ENCODE measurements at places on chromosomes 1 and 21.

DNA sequence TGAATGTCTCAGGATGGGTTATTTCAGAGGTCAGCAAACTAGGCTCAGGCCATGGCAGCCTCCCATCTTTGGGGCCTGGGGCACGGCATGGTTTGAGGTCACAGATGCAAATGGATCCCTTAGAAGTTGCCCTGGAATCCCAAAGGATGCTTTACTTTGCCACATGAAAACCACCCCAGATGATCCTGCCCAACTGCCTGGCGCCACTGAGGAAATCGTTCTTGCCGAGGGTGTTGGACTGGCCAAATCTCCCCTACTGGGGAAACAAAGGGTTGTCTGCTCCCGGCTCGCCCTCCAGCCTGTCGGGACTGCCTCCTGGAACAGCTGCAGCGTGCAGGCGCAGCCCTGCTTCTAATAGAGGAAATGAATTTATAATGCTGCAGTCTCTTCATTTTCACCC is 173.0 kb upstream of the LMO4 start:
- no peak for DNase-seq

DNA sequence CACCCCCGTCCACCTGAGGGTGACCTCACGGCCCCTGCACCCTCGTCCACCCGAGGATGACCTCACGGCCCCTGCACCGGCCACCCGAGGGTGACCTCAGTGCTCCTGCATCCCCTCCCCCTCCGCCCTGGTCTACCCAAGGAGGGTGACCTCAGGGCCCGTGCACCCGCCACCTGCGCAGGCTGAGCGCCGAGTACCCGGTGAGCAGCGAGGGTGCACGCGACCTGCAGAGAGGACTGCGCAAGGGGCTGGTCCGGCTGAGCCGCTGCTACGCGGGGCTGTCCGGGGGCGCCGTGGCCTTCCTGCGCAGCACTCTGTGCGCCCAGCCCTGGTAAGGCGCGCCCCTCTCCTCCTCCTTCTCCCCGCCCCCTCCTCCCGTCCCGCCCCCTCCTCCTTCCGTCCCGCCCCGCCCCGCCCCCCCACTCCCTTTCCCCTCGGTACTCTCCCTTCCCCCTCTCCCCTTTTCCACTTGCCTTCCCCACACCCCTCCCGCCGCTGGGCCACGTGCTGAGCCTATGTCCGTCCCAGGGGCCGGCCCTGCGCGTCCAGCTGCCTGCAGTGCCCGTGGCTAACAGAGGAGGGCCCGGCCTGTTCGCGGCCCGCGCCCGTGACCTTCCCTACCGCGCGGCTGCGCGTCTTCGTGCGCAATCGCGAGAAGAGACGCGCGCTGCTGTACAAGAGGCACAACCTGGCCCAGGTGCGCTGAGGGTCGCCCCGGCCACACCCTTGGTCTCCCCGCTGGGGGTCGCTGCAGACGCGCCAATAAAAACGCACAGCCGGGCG is 28.4 kb downstream of the TRIM11 start:
- DNase-seq = peak; percentile 87

DNA sequence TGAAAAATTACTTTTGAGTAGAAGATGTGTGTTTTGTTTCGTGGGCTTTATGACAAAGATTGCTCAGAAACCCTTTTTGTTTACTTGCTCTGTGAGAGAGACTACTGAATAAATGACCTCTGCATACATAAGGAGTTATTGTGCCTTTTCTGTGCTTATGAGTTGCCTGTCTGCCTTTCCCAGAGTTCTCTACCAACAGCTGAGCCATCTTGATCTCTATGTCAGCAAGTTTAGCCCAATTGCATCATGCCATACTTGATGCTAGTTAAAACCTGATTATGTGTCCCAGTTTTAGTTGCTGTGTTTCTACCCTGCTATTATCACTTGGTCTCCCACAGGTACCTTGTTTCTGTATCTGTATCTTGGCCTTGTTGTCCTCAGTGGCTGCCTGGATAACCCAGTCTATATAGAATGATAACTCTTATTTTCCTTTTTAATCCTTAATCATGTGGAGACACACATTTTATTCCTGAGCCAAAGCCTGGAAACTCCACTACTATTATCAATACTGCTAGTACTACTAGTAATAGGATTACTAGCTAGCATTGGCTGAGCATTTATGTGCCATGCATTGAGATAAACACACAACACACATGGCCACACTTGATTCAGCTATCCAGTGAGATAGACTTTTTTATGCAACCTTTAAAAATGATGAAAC is 28.7 kb upstream of the GNG12 start:
- DNase-seq = no peak

GRCh38 chr1:172203135-172203823 is 217.2 kb upstream of the C1orf105 start:
- no peak for DNase-seq

DNA sequence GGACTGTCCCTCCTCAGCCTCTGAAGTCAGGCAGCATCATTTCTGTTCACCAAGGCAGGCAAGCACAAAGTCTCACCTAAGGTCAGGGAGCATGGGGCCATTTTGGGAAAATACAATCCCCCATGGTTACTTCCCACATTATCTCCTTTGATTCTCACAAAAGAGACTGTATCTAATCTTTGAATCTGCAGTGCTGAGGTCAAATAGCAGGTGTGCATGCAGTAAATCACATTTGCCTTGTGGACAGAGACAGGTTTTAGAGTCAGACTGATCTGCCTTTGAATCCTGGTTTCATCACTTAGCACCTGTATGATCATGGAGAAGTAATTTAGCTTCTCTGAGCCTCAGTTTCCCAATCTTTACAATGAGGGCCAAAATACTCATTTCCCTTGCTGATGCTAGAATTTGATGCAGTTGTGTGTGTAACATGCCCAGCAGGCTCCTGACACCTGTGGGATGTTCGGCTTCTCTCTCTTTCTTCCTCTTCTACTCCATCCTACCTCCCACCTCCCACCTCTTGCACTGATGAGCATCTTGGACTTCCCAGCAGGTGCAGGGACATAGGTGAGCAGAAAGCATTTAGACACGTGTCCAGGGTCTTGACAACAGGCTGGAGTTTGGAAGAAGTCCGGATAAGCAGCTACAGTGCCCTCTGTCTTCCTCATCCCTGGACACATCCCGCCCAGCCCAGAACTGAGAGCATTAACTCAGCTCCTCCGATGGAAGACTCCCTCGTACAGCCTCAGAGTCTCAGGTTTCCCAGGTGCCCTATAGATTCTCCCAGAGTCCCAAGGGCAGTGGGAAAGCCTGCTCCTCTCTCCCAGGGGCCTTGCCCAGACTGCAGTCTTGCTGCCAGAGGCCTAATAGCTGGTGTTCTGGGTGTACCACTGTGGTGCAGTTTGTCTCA is 18.9 kb downstream of the NENF start:
- DNase-seq = no peak

DNA sequence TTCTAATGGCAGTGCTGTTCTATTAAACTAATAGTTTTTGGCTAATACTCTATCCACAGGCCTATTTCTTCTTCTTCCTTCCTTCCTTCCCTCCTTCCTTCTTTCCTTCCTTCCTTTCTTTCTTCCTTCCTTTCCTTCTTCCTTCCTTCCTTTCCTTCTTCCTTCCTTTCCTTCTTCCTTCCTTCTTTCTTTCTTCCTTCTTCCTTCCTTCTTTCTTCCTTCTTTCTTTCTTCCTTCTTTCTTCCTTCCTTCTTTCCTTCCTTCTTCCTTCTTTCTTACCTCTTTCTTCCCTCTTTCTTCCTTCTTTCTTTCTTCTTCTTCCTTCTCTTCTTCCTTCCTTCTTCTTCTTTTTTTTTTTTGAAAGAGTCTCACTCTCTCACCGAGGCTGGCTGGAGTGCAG is 31.7 kb downstream of the CCDC190 start:
- no peak for DNase-seq
